ENCODE measurements at places on chromosomes 6 and 20.

GRCh38 chr6:167238694-167239467 lies 52.2 kb upstream of the UNC93A start:
- no peak for DNase-seq

- no peak for DNase-seq
Observed at GRCh38 chr20:48679599-48679998, 148.2 kb downstream of the PREX1 start.

DNA sequence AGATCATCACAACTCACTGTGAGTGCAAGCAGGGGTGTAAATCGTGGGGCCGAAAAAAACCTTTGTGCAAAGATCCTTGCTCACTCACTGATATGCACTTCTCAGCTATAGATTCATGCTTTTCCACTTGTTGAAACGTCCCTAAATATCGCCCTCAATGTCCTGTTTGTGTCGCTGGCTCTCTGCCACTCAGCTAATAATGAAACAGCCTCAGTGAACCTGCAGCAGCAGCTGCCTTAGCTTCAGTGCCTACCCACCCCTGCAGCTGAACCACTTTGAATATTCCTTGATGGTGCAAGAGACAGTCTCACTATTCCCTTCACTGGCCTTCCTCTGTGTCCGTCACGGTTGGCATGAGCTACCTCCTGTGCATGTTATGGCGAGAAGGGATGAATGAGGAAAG lies 128.9 kb upstream of the NAA20 start:
- no peak for DNase-seq

- DNase-seq, result no peak
Observed at GRCh38 chr6:99478483-99478882, 36.7 kb downstream of the USP45 start.

GRCh38 chr20:10943686-10944265 lies 270.0 kb upstream of the JAG1 start:
- no peak for DNase-seq

DNA sequence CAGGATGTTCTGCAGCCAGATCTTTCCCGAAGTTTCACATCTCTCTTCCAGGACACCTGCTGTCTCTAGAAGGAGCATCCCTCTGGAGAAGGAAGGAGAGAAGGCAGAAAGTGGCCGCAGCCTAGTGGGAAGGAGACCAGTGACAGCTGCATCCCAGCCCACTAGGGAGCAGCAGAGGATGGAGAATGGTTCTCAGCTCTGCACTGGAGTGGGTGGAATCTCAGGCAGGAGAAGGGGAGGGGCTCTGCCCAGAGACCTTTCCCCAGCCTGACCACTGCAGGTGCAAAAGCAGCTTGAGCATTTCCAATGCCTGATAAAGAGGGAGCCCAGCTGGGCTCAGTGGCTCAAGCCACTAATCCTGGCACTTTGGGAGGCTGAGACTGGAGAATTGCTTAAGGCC lies 32.3 kb downstream of the NCR2 start:
- DNase-seq, result no peak

- DNase-seq, result no peak
Observed at GRCh38 chr20:53409447-53409717, 184.3 kb downstream of the ZNF217 start.

GRCh38 chr20:36149469-36149868 lies 5.1 kb upstream of the EPB41L1 start:
- DNase-seq, result no peak

DNA sequence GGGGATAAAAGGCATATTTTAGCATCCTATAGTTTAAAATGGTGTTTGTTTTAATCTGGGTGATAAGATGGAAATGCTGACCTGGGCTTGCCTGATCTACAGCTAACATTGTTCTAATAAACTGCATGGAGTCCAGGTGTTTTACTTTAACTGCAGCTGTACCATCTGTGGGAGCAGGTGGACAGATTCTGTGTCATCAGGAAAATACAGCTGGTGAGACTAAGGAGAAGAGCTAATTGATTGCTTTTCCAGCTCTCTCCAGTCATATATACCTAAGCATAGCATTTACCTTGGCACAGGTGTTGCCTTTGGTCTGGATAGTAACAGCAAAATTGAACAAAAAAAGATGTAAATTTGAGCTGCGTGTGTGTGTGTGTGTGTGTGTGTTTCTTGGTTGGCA lies 31.6 kb downstream of the CBFA2T2 start:
- DNase-seq, result no peak

DNA sequence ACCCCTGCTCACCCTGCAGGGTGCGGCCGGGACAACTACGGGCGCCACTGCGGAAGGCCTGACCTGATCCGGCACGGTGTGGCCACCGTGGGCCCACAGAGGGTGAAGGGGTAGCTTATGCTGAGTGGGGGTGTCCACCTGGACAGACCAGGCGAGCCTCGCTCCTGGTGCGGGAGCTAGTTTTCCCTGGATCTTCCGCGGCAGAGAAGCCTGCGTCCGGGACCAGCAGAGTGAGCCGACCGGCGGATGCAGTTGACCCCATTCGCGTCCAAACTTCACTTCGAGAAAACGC lies 38.2 kb downstream of the NCR2 start:
- no peak for DNase-seq

DNA sequence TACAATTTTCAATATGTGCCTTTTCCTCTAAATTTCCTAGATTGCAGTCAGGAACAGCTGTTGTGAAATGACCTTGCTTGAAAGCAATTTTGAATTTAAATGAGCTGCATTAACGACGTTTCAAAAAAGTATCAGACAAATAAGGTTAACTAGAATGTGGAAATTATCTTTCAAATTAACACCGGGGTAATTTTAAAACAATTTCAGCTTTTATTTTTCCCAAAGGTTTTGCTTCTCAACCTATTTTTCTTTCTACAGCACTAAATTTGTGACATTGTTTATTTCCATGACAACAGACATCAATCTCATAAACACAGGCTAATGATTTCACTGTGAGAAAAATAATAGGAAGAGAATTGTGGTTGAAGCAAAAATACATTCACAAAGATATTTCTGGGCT lies 38.5 kb downstream of the COL12A1 start:
- no peak for DNase-seq

- DNase-seq, result no peak
Observed at GRCh38 chr20:3398681-3399252, 8.7 kb downstream of the DNAAF9 start.

GRCh38 chr20:3765171-3765882 lies 2.2 kb downstream of the ADISSP start:
- no peak for DNase-seq

DNA sequence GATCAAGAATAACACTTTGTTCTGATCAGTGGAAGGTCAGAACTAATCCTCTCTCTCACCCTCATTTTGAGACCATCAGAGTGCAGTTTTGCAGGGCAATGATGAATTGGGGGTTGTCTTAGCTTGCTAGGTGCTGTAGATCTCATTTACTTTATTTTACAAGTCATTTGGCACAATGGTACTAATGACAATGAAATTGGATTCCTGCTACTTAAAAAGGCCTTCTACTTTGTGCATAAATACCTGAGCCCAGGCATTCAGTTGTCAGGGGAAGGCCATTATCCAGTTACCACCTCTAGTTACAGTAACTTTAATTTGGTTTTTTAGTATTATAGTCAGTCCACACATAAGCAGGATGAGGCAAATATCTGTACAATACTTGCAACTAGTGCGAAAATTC lies 240.0 kb downstream of the HDGFL1 start:
- no peak for DNase-seq

GRCh38 chr6:169084067-169084466 lies 169.6 kb downstream of the THBS2 start:
- no peak for DNase-seq

GRCh38 chr6:3175715-3176402 lies 18.5 kb upstream of the TUBB2A start:
- DNase-seq, result no peak

DNA sequence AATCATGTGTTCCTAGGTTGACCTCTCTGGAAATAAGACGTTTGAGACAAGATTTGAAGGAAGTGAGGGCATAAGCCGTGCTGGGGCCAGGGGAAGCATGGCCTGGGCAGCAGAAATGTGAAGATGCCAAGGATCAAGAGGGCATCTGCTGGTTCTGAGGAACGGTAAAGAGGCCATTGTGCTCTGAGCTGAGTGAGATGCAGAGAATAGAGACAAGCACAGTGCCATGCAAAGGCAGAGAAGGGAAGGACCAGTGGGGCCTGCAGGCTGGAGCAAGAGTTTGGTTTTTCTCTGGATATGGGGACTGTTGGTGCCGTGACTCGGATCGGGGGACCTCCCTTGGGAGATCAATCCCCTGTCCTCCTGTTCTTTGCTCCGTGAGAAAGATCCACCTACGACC lies 50.8 kb downstream of the SMPDL3A start:
- no peak for DNase-seq

- no peak for DNase-seq
Observed at GRCh38 chr6:93792746-93793145, 373.4 kb upstream of the EPHA7 start.

DNA sequence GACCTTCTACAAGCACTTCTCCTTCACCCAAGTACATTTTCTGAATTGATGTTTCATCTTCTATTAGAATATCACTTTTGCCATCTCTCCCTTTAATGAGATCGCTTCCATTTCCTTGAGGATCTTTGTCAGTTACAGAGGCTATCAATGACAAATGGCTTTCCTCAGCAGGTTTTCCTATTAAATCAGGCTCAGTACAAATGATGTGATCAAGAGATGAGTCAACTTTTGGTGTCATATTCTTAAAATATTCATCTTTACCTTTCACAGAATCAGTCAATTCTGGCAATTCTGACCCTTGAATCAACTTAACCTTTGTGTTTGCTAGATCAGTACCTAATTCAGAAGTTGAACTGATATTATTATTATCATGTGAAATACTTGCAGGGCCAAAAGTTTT lies 37.3 kb downstream of the DST start:
- DNase-seq, result no peak

GRCh38 chr20:51318058-51318949 lies 224.2 kb downstream of the NFATC2 start:
- DNase-seq, result no peak

DNA sequence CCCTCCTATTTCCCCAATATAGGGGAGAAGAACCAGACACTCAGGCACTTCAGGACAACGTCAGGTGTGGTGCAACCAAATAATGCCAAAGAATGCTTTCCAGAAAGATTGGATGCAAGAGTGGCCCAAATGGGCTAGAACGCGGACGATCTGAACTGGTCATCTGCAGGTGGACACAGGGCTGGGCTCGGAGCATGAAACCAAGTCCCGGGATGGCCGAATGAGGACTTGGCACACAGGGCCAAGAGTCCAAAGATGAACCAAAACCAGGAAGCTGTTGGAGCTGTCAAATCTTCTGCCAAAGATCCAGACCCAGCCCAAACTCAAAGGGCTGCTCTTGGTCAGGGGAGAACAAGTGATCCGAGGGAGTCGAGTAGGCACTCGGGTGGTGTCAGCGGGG lies 143.9 kb upstream of the ARID1B start:
- DNase-seq, result no peak

- no peak for DNase-seq
Observed at GRCh38 chr6:167670938-167671338, 155.8 kb upstream of the AFDN start.

DNA sequence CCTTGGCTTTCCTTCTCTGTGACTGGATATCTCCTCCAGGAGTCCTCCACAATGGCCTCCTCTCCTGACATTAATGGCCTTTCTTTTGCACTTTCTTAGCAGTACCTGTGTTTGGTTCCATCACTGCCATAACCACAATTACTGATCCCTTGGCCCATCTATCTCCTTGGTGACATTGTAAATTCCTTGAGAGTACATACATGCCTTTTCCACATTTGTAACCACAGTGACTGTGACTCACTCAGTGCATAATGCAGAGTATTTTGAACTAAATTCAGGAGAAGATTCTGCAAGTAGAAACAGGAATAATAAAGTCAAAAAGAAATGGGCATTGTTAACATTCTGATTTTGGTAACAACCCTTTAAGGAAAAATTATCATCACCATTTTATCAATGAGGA lies 197.2 kb upstream of the SOX4 start:
- no peak for DNase-seq

DNA sequence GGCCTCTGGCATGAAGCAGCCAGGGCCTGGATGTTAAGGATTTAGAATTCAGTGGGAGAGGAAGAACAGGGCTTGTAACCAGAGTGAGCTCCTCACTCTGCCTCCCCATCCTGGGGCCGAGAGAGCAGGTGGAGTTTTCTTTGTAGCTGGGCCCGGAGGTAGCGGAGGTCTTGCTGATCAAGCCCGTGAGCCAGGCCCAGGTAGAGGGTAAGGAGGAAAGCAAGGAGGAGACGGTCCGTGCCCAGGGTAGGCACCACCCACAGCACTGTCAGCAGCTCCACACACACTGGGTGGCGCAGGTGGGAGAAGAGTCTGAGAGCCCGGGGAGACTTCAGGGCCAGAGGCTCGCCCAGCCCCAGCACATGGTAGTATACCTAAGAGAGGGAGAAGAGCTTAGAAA lies 2.1 kb upstream of the PPP1R18 start:
- no peak for DNase-seq

DNA sequence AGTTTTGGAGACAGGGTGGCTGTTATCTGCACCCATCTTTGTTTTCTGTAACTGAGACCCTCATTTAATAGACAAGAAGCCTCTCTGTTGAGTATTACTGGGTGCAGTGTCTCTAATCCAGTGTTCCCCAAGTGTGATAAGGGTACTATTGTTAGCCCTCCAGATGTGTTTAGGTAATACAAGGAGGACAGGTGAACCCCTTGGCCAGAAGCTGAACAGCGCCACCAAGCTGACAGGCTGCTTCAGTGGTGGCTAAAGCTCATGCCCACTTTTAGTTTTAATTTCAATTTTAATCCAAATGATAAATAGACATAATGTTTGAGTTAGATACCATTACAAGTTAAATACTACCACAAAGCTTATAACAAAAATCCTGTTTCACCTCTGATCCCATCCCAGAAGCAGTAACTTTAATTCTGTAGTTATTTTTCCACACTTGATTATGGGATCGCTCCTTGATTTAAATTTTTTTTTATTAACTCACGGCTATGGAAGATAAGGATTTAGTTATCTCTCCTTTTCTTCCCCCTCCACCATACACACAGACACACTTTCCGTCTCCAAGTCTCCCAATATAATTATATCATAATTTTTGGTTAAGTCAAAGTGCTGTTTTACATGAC lies 8.4 kb upstream of the STK35 start:
- no peak for DNase-seq

GRCh38 chr20:10306440-10307358 lies 88.1 kb downstream of the SNAP25 start:
- no peak for DNase-seq

GRCh38 chr6:36169023-36170007 lies 27.2 kb upstream of the BRPF3 start:
- DNase-seq, result no peak

- DNase-seq, result no peak
Observed at GRCh38 chr20:40967700-40968099, 60.9 kb upstream of the TOP1 start.

DNA sequence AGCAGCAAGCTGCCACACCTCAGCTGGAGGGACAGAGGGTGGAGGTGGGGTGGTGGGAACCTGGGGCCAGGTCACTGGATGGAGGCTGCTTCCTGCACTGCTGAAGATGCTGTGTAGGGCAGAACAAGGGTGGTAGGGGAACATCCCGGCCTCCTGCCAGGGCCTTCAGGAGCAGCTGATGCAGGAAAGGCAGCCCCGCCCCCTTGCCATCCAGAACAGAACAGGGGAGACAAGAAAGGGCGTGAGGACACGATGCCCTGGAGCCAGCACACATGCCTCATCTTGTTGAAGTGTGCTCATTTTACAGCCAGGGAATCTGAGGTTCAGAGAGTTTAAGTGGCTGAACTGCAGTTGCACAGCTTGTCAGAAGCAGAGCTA lies 43.1 kb upstream of the PHACTR3 start:
- no peak for DNase-seq

- DNase-seq, result no peak
Observed at GRCh38 chr6:81859884-81860283, 107.4 kb upstream of the TENT5A start.

Measured in stimulated activated CD8-positive, alpha-beta memory T cell treated with anti-CD3 and anti-CD28 coated beads, Interleukin-4, amount 100 ng/mL, for 1 hour (primary cell).